ENCODE measurements at places on chromosomes 1 and 21.

- no peak for DNase-seq
Observed at GRCh38 chr21:45084121-45084520, 9.7 kb downstream of the ADARB1 start.

DNA sequence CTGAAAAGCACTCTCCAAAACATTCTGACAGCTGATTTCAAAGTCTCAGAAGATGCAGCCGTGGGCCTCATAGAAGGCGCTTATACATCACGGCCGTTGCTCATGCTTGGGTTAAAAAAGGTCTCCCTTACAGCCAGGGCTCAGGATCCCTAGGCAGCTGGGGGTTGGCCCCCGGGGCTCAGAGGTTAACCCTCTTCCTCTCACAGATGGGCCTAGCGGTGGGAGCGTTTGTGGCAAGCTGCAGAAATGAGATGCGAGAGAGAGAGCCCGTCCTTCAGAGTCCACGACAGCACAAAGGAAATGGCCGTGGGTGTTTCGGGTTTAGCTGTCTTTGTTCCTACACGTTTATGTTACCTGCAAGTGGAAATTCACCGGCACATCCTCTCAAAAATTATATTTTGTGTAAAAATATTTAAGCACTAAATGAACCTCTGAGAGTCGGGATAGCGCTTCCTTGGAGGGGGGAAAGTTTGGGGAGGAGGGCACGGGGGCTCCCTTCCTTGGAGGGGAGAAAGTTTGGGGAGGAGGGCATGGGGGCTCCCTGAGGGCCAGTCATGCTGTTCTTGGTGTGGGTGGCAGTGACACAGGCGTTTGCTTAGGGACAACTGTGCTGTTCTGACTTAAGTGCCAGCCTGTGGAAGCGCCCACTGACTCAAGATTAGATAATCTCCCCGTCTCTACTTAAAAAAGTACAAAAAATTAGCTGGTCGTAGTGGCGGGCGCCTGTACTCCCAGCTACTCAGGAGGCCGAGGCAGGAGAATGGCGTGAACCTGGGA lies 20.5 kb upstream of the PRDM15 start:
- DNase-seq: no peak

DNA sequence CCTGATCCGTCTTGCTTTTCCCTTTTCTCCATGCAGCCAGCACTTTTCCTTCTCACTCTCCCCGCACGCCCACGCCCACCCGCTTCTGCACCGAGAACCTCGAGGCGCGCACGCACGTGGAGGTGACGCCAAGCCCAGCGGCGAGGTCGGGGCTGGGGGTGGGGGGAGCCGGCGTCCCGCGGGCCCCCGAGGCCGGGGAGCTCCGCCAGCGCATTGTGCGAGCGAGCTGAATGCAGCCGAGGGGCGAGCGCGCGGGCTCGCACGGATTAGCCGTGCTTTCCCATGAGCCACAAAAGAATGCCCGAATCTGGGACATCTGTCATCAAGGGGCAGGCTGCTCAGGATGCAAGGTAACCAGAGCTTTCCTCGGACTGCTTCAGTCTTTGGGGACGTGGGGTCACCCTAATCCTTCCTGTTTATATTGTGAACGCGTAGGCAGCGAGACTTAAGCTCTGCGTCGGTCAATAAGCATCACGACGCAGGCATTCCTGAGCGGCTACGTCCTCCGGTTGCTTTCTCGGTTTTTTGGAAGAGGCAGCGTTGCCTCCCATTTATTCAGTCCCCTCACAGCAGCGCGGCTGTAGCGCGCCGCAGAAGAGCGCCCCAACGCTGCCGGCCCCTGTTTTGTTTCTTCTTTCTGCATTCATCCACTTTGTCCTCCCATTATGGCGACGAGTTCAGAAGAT lies 67.3 kb upstream of the AKT3 start:
- DNase-seq: peak; percentile 86

DNA sequence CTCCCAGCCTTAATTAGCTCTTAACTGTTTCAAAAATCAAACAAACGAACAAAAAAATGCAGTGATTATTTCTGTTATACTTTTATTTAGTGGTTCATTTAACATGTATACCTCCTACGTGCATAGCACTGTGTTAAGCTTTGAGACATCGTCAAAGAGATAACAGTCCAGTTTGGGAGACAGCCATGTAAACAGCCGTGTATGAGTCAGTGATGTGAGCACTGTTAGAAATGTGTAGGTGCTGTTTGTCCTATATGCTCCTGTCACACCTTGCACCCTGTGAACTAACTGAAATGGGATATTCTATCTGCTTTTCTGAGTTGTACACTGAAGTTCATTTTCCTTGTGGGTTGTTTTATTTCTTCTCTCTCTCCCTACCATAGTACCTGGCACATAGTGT lies 109.7 kb upstream of the CACYBP start:
- DNase-seq: no peak

- no peak for DNase-seq
Observed at GRCh38 chr1:181061891-181062835, 26.3 kb upstream of the IER5 start.

DNA sequence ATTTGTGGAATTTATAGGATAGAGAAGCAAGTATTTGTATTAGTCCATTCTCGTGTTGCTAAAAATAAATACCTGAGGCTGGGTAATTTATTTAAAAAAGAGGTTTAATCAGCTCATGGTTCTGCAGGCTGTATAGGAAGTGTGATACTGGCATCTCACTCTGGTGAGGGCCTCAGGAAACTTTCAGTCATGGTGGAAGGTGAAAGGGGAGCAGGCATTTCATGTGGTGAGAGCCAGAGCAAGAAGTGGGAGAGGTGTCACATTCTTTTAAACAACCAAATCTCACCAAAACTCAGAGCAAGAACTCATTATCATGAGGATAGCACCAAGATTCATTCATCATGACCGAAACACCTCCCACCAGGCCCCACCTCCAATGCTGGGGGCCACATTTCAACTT lies 18.1 kb downstream of the SDCCAG8 start:
- no peak for DNase-seq

DNA sequence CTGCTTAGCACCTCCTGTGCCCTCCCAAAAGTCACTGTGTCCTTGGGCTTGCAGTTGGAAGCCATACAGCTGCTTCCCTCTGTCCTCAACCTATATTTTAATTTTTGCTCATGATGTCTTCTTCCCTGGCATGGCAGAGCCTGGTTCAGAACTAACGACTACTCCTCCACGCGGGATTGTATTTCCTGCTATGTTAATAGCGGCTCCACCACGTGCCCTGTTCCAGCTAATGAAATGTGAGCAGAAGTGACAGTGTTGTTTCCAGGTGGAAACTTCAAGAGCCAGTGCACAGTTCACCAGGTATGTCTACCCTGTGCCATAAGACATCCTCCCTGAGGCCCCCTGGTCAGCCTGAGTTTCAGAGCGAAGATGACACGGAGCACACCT lies 52.1 kb downstream of the DHRS3 start:
- DNase-seq: no peak

DNA sequence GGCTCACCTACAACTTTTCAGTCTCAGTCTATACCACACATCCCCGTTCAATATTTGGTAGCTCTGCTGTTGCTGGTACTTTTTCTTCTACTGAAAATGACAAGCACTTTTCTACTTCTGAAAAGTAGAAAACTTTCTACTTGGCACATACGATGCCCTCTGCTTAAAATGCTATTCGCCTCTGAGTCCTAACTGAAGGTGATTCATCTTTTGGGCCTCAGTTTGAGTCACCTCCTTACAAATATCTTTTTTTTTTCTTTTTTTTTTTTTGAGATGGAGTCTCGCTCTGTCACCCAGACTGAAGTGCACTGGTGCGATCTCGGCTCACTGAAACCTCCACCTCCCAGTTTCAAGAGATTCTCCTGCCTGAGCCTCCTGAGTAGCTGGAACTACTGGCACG lies 136.0 kb upstream of the CYYR1 start:
- DNase-seq: peak; percentile 24

DNA sequence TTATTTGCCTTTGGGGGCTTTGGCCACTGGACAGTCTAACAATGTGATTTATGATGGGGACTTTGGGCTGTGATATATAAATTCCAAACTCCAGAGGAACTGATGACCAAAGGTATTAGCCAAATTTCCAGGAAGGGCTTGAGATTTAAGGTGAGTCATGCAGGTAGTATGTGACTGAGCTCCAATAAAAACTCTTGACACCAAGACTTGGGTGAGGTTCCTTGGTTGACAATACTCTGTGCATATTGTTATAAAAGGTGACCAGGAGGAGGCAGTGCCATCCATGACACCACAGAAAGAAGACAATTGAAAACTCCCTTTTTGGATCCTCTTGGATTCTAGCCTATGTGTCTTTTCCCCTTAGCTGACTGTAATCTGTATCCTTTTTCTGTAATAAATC lies 392.7 kb upstream of the LRRC7 start:
- DNase-seq: no peak

DNA sequence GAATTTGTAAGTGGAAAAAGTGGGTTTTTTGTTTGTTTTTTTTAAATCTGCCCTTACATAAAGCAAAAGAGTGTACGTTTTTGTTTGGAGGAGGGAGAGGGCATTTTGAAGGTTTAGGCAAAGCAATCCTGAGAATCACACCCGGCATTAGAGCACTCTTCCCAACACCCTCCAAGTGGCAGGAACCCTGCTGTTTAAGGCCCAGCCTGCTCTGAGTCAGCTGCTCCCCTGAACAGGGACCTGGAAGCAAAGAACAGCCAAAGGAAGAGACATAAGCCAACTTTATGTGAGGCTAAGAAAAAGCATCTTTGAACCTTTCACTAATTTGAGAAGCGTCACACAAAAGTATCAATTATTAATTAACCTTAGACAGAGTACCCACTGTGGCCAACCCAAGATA lies 16.9 kb downstream of the MTFR1L start:
- DNase-seq: no peak

- peak; percentile 53 for DNase-seq
Observed at GRCh38 chr1:198462365-198463019, 78.0 kb downstream of the ATP6V1G3 start.

- DNase-seq: no peak
Observed at GRCh38 chr21:32364796-32365195, 28.0 kb downstream of the URB1 start.

GRCh38 chr1:160346958-160347357 lies 3.8 kb downstream of the NCSTN start:
- DNase-seq: no peak

DNA sequence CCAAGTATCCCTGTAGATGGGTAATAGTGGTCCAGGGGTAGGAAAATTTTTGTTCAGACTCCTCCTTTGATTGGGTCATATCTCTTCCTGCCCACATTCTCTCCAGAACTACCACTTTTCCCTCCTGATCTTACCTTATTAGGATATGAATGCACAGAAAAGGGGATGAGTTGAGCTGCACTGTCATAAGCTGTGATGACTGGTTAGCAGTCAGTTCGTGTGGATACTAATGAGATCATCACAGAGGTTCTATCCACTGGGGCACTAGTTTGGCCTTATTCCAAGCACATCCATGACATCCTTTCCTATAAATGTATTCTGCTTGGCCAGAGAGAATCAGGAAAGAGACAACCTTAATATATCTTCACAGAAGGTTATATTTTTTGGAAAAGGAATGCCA lies 22.1 kb upstream of the TBX15 start:
- peak; percentile 79 for DNase-seq

- DNase-seq: peak; percentile 92
Observed at GRCh38 chr1:11281518-11282331, 8.7 kb downstream of the UBIAD1 start.

DNA sequence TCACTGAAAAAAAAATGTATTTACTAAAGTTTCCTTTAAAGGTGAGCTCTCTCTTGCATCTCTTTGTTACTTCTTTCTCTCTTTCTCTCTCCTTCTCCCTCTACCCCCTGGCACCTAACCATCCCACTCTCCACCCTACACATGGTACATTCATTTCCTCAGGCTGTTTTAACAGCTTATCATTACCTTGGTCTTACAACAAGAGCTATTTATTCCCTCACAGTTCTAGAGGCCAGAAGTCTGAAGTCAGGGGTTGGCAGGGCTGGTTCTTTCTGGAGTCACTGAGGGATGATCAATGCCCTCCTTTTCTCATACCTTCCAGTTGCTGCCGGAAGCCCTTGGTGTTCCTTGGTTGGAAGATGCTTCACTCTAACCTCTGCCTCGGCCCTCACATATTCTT lies 91.1 kb upstream of the DSCAM start:
- DNase-seq: no peak
